ENCODE measurements at places on chromosomes 2 and 18.

DNA sequence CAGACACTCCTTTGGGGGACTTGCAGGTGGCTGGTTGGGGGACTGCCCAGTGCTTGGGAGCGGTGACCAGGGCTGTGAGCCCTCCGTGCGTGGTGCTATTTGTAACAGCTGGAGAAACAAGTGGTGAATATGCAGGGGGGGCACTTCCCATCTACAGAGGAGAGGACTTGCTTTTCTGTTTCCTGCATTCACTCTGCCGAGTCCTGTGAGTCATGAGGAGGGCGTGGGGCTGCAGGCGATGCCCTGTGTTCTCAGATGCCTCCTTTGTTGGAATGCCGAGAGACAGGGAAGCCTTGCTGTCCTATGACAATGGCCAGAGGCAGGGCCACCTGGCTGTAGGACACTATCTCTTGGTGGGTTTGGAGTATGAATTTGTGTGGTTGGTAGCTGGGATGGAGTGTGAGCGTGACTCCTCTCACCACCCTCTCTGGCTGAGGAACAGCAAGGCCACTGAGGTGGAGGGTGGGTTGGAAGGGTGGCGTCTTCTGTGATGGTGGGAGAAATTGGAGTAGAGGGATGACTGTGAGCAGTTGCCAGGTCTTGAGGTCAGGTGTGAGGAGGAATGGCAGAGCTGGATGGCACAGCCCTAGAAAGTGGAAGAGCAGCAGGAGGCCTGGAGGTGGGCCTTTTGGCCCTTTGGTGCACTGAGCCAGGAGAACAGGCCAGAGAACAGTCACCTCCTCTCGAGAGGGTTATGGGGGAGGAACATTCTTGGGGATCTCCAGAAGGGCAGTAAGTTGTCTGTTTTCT, 24.3 kb downstream of the FHOD3 start:
- DNase-seq, result no peak

DNA sequence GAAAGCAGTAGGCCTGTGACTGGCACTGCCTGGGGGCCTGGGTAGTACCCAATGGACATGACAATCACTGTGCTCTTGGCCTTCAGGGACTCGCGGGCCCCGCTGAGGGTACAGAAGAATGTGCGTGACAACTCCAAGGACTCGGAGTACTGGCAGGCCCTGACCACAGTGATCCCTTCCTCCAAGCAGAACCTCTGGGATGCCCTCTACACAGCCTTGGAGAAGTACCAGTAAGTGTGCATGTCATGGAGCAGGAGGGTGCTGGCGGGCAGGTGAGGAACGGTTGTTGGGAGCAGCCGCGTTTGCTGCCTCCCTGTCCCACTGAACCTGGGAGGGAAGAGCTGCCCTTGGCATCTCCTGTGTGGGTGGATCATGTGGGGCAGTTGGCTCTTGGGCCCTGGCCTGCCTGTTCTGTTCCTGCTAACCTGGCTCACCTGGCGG, 23.3 kb downstream of the OTOF start:
- no peak for DNase-seq

- DNase-seq, result peak; percentile 53
These were observed at the start of gene PLEKHM3 for GRCh38 chr2:208025037-208025813. Gene PLEKHM3 (minus strand): TSS chr2:208025527. CDS start chr2:208001639, 23,888 bp downstream.

GRCh38 chr2:111712940-111713515, 171.0 kb downstream of the ANAPC1 start:
- DNase-seq, result no peak

DNA sequence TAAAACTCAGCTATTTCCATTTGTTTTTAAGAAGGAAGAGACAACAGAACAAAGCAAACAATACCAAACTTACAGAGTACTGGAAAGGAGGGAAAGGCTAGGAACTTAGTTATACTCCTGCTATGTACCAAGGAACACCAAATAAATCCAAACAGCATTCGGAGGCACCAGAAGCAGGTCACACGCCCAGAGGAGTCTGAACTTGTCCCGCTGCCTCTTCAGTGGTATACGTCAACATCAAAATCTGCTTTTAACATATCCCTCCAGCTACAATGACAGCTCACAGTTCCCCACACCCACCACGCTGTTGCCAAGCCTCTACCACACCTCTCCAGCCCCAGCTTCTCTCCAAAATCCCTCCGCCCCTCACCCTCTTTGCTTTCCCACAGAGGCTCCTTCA, 17.3 kb downstream of the C2orf76 start:
- no peak for DNase-seq

DNA sequence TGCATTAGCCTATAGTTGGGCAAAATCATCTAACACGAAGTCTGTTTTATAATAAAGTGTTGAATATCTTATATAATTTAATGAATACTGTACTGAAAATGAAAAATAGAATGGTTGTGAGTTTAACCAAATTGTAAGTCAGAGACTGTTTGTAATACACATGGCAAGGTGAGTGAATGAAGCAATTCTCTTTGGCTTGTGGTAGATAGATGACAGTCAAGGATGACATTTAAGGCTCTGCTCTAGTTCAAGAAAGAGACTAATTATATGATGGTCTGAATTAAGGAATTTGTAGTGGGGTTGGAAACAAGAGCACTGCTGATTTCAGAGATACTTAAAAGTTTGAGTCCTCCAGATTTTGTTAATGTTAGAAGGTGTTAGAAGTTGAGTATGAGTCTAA, 207.7 kb downstream of the MCFD2 start:
- no peak for DNase-seq

- no peak for DNase-seq
These were observed 45.7 kb downstream of the RAB31 start for GRCh38 chr18:9753846-9754245.

DNA sequence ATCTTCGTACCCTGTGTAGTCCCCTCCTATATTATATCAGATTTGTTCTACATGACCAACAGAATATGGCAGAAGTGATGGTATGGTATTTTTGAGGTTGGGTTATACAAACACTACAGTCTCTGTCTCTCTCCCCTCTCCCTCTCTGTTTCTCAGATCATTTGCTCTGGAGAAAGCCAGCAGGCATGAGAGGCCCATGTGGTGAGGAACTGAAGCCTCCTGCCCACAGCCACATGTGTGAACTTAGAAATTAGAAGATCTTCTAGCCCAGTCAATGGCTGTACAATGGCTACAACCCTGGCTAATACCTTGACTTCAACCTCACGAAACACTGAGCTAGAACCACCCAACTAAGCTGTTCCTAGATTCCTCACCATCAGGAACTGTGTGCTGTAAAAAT, 250.6 kb downstream of the SMAD2 start:
- DNase-seq, result no peak

DNA sequence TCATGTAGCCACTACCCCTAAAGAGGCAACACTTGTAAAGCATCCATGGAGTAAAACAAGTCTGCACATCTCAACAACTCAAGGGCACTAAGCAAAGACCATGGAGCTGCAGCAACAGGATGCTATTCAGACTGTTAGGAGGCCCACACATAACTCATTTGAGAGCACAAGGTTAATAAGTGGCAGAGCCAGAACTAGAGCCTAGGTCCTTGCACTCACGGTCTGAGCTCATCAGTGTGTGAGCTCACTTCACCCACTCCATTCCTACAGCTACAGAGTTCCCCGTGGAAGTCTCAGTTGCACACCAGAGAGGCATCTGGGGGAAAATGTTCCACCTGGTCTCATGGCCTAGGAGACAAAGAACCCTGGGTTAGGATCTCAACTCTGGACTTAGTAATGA, 35.0 kb downstream of the TTC32 start:
- DNase-seq, result no peak

- DNase-seq, result no peak
These were observed 41.4 kb upstream of the PARD3B start for GRCh38 chr2:204503869-204504268.

DNA sequence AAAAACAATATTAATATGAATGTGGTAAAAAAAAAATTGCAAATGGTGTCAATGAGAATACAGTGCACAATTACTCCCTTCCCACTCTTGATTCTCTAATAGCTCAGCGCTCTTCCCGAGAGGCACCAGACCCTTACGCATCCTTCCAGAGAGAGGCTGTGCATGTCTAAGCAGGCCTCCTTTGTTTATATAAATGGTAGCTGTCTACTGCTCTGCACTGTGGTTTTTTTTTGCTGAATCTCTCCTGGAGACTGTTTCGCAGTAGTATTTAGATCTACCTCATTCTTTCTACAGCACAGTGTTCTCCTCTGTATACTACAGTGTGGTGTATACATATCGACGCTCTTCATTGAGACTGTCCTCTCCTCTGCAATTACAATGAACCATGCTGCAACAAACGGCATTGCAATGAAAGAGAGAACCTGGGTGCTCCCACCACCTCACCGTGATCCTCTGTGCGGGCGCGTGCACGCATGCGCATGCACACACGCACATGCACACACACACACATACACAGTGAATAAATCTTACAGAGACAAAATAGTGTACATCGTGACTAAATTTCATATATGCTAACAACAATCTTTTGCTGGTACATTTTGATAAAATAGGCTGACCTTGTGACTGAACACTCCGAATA, 19.4 kb downstream of the SEPTIN10 start:
- no peak for DNase-seq

- DNase-seq, result no peak
These were observed 64.2 kb upstream of the OTOF start for GRCh38 chr2:26542194-26542455.

DNA sequence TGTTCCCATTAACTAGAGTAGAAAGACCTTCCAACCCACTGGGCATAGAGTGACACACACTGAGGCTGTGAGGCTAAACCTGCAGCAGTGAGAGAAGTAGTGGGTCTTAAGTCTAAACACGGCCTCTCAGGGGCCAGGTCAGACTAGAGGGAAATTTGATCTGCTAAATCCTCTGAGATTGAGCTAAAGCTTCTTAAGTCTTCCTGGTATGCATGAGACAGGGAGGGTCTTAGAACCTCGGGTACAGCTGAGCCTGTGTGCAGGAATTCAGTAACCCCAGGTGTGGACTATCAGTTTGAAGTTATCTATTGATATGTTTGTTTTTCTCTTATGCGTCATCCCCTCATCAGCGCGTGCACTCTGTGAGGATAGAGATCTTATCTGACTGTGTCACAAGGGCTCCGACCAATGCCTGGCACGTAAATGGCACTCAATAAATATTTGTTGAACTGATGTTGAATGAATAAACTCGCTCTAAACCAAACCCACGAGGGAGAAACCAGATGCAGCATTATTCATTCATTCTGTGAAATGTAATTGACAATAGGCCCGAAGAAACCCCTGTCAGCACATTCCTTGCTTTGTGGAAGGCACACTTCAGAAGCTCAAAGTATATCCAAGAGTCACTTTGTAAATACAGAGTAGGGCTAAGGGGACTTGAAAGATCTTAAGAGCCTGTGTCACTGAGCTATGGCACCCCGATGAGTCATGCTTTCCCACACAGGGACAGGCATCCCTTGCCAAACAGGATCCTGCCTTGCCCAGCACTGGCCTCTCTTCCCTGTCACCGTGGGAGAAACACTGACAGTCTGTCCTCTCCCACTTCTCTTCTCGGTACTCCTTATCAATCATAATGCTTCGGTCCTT, 21.7 kb upstream of the RAB10 start:
- no peak for DNase-seq

DNA sequence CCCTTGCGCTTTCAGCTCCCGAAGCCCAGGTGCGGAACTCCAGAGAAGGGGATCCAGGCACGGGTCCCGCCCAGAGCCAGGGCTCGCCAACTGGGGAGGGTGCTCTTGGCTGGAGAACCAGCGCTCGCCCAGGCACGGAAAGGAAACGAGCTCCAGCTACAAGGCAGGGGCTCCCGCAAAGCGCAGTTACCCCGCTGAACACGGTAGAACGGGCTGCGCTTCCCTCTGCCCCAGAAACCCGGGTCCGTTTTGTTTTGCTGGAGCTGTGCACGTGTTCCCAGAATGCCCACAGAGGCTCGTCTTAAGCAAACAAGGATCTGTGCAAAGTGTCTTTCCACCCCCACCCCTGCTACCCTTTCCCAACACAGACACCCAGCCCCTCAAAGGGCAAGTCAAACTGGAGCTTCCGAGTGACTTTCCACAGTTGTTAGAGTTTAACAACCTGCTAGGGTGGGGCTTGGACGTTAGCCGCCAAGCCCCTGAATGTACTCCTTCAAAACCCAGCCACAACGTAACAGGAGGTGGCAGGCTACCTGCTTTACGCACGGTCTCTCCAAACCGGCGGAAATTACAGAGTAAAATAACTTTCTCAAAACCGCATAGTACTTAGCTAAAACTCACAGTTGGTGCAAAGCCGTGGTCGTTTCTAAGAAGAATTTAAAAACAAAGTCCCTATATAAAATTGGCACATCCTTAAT, 775 bp downstream of the RNF125 start:
- peak; percentile 20 for DNase-seq

DNA sequence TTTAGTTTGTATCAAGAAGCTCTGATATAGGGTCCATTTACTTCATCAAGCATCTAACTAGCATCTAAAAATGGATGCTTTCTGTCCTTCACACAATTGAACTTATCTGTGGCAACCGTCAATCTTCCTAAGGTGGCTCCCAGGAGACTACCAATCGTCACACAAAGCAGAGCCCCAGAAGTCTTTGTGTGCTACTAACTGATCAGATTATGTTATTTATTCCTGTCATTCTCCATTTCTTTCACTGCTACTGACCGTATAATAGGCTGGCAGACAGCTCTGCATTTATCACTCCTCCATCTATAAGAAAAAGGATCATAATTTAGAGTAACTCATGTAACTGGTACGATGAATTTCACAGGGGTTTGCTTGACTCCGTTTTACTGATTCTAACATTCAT, 585.0 kb upstream of the NXPH2 start:
- no peak for DNase-seq

DNA sequence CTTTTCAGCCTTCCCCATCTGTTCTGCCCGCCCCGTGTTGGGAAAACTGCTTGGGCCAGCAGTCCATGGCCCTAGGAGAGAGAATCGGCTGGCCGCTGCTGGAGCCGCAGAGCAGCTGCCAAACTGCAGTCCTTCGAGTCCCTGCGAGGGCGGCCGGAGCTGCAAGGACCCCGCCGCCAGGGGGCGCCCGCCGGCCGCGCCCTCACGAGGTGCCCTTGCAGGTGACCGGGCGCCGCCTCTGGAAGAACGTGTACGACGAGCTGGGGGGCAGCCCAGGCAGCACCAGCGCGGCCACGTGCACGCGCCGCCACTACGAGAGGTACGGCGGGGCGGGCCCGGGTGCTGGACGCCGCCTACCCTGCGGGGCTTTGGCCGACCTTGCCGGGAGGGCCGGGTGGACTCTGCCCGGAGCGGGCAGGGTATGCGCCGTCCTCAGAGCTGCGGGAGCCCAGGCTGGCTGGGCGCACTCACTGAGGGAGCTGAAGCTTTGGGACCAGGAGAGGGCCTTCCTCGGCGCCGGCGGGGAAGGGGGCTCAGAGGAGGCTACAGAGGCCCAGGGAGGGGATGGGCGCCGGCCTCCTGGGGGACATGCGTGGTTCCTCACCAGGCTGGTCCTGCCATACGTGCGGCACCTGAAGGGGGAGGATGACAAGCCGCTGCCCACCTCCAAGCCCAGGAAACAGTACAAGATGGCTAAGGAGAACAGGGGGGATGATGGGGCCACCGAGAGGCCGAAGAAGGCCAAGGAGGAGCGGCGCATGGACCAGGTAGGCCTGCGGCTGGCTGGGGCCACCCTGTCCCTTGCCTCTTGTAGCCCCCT, 13.6 kb downstream of the ARID5A start:
- DNase-seq, result no peak

Data from stimulated activated CD8-positive, alpha-beta memory T cell treated with anti-CD3 and anti-CD28 coated beads, Interleukin-2, amount 100 ng/mL, for 1 hour (primary cell).